HuH-7 (cell line): ENCODE measurements at places on chromosomes 12 and 14.

DNA sequence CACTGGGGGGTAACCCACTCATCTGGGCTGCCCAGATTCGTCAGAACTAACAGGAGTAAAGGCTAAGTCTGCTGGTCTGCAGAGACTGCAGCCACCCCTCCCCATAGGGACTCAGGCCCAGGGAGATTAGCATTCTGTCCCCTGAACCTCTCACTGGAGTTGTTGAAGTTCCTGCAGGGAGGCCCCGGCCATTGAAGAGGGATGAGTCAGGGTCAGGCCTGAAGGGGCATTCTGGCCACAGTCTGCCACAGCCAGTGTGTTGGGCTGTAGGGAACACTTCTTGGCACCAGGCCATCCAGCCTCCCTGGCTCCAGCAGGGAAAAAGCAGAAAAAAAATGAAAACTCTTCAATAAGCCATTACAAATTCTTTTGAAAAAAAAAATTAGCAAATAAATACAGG lies 35.3 kb downstream of the KLRK1 start:
- DNase-seq = no peak

DNA sequence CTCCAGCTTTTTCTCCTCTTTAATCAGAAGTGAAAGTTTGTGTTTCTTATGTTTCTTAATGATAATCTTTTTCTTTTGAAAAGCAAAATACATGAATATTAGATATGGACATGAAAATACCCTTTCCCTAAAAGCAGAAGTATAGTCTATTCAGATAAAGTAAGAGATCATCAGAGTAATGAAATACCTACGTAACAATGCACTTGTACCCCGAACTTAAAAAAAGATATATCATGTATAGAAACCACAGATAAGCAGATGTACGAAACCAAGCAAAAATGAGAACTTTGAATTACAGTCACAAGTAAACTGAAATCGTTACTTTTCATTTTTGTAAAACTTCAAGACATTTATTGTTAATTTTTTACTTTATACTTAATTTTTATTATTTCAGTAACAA lies 1.5 kb upstream of the GPR65 start:
- no peak for DNase-seq

GRCh38 chr12:49092086-49092815 lies 2.4 kb downstream of the DHH start:
- peak; percentile 89 for DNase-seq

GRCh38 chr14:101956179-101956885 lies 8.0 kb upstream of the DYNC1H1 start:
- no peak for DNase-seq

DNA sequence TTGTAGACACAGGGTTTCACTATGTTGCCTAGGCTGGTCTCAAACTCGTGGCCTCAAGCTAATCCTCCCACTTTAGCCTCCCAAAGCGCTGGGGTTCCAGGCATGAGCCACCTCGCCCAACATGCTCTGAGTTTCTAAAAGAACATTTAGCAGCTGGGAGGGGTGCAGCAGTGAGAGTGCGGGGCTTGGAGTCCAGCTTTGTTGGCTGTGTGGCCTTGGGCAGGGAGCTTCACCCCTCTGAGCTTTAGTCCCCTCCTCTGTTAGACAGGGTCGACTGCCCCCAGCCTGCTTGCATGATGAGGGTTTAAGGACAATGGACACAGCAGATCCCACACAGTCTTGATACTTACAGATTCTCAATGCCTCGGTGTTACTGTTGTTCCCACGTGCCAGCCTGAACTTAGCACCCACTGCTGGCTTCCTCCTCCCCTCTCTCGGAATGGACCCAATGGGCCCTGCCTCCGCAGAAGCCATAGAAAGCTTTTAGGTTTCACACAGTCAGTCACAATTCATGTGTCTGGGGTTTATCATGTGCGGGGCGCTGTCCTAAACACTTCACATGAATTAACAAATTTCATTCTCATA lies 54.6 kb downstream of the PSMA6 start:
- no peak for DNase-seq

GRCh38 chr12:89476232-89476631 lies 48.4 kb downstream of the GALNT4 start:
- DNase-seq = no peak

- DNase-seq = no peak
Observed at GRCh38 chr14:53848854-53849253, 107.8 kb downstream of the BMP4 start.

GRCh38 chr14:93056166-93056839 lies 59.4 kb downstream of the ITPK1 start:
- no peak for DNase-seq

- DNase-seq = no peak
Observed at GRCh38 chr12:86134561-86134960, 121.6 kb downstream of the MGAT4C start.

DNA sequence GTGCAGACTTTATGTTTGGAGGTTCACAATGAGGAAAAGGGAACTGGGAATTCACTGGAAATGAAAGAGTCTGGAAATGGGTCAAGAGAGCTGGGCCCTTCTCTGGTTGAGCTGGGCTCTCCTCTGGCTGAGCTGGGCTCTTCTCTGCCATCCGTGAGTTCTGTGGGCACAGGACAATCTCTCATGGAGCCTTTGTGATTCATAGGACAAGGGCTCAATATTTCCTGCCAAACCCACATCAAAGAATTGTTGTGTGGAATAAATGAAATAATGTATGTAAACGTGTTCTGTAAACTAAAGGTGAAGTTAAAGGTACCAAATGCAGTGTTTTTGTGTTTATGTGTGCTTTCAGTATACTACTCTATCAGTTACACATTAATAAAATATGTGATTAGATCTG lies 95.5 kb upstream of the OVCH1 start:
- DNase-seq = no peak

DNA sequence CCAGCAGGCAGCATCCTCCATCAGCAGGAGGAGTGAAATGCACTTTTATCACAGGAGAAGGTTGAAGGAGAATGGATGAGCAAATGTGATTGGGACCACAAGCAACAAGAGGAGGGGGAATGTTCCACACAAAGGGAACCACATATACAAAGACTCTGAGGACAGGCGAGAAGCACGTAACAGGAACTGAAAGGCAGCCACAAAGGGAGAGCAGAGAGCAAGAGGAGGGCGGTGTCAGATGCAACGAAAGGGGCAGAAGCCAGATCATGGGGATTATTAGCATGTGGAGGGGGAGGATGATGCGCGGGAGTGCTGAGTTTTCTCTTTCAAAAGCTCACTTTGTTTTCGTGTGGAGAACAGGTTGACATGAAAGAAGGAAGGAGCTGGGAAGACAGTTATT lies 241.1 kb downstream of the SPTSSA start:
- DNase-seq = no peak

GRCh38 chr14:29576927-29577326 lies 350.7 kb downstream of the PRKD1 start:
- DNase-seq = no peak

DNA sequence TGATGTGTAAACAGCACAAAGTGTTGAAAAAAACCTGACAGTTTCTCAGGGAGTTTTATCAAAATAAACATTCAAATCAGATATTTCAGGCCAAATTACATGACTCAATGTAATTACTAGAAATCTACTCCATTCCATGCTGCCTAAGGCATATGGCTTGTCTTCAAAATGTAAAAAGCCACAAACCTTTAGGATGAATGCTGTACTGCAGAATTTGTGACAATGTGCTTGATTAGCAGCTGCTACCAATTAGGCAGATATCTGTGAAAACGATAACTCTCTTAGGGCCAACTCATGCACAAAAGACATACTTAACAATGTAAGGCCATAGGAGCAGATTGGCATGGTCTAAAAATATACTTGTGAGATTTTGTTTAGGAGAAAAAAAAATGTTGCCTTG lies 267.0 kb downstream of the DACT1 start:
- DNase-seq = no peak

GRCh38 chr12:47858511-47859266 lies 39.0 kb upstream of the HDAC7 start:
- DNase-seq = no peak

DNA sequence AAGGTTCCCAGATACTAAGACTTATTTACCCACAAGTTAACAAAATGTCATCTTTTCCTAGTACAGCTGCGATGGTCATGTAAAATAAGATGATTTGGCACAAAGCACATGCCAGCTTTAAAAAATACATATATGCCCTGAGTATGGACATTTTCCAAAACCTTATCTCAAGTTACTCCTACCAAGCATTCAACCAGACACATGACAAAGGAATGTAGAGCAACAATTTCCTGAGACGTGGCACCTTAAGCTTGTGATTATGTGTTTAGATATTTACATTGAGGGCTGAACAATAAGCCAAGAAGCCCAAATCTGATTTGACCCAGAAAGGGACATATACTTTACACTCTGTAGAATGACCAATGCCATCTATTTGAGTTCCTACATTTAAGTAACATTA lies 24.5 kb upstream of the OVCH1 start:
- DNase-seq = no peak

- no peak for DNase-seq
Observed at GRCh38 chr12:68557011-68557730, 53.5 kb upstream of the RAP1B start.

- no peak for DNase-seq
Observed at GRCh38 chr14:52693532-52693931, 1.8 kb downstream of the ERO1A start.

DNA sequence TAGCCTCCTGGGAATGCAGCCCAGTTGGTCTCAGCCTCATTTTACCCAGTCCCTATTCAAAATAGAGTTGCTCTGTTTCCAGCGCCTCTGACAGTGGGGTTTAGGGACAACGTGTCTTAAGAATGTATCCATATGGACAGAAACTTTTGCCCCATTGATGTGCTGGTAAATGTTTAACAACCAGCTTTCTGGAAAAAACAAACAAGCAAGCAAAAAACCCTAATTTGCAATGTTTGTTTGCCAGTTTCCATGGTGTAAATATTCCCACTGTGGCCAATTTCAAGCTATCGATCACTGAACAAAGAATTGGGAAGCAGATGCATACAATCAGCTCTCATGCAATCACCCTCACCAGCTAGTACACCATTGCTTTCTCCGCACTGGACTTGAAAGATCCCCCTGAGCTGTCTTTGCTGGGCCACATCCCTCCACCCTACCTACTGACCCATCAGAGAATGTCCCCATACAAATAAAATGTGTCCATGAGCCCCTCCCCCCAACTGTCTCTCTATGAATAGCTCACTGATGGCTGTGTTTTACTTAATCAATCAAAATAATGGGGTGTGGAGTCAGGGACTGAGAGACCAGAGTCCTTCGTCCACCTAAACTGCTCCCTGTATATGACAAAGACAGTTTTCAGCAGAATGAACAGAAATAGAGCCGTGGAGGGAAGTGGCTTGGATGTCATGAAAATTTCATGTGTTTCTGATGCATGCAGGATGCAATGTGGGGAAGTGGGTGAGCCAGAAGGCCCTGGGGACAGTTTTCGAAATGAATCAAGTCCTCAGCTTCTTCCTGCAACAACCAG lies 40.8 kb downstream of the CCDC60 start:
- no peak for DNase-seq

DNA sequence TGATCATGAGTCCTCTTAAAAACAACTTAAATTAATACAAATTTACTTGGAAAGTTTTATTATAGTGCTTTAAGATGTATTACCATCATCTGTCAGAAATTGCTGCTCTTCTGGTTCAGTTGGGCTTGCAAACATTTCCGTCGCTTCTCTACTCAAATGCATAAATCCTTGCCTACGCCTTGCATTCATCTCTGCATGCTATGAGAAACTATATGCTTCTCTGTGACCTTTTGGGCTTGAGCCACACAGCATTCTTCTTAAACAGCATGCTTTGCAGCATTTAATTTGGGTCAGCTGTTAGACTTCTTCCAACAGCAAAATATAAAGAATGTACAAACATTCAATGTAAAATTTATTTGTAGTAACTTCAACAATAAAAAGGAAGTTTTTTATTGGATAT lies 305.7 kb upstream of the FLRT2 start:
- no peak for DNase-seq
